ENCODE measurements at places on chromosomes 6 and 20.

GRCh38 chr6:35919085-35919826 is 1.6 kb downstream of the SRPK1 start:
- peak; percentile 20 for DNase-seq

GRCh38 chr6:111572216-111572706 is 33.4 kb downstream of the TRAF3IP2 start:
- no peak for DNase-seq

GRCh38 chr6:29945281-29945820 is 3.0 kb downstream of the HLA-A start:
- no peak for DNase-seq

- no peak for DNase-seq
These were observed 68.9 kb upstream of the SCAF8 start for GRCh38 chr6:154664287-154664686.

GRCh38 chr6:143556529-143556928 is 45.0 kb upstream of the FUCA2 start:
- no peak for DNase-seq

DNA sequence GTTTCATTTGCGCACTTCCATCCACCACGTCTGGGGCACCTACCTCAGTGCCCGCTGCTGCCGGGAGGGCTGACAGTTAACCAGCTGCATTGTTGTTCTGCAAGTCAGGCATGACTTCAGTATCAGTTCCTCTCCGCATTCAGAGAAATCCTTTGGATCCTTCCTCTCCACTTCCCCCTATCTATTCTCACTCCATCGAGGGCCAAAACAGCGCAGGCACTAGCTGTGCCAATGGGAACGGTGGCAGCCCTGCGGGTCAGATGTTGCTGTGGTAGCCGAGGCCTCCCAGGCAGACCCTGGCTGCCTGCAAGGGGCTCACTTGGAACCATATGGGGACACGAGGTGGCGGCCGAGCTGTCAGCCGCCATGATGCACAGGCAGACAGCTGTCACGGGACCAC is 64.2 kb upstream of the INSM1 start:
- DNase-seq = no peak

- no peak for DNase-seq
These were observed 58.3 kb upstream of the GNRH2 start for GRCh38 chr20:2984956-2985661.

DNA sequence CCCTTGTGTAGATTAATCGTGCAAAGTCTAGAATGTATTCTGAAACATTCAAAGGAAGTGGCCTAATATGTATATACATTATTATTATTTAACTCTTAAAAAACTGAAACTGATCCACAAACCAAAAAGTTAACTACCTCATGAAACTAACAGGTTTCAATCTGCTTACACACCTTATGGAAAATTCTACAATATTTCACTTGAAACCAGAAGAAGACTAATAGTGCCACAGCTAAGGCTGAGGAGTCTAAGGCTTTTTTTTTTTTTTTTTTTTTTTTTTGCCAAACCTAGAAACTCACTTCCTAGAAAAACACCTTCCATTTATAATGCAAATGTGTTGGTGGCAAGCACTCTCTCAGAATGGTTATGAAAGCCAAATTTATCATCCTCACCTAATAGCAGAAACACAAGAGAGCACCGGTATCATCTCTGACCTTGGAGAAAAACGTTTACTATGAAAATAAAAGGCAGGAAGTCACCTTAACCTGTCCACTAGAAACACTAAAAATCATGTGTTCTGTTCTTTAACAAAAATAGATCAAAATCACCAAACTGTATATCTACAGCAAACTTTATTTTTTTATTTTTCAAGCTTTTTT is 586.1 kb downstream of the FRK start:
- DNase-seq = peak; percentile 48

- no peak for DNase-seq
These were observed 12.6 kb upstream of the ZFP64 start for GRCh38 chr20:52204136-52204535.

DNA sequence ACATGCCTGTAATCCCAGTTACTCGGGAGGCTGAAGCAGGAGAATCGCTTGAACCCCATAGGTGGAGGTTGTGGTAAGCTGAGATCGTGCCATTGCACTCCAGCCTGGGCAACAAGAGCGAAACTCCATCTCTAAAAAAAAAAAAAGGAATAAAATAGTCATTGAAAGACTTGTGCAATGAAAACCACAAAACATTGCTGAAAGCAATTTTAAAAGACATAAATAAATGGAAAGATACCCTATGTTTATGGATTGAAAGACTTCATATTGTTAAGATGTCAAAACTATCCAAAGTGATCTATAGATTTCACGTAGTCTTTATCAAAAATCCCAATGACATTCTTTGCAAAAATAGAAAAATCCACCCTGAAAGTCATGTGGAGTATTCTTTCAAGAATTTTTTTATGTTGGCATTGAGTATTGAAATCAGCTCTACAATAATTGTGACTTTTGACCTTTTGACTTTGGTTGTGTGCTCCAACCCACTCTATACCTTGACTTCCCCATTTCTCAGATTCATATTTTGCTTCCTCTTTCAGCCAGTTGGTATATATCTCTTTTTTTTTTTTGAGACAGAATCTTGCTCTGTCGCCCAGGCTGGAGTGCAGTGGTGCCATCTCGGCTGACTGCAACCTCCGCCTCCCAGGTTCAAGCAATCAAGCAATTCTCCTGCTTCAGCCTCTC is 45.5 kb upstream of the SLC23A2 start:
- DNase-seq = no peak

- no peak for DNase-seq
These were observed 685.3 kb upstream of the MARCKS start for GRCh38 chr6:113171882-113172281.

GRCh38 chr6:113004054-113004453 is 656.9 kb downstream of the RFPL4B start:
- DNase-seq = no peak

DNA sequence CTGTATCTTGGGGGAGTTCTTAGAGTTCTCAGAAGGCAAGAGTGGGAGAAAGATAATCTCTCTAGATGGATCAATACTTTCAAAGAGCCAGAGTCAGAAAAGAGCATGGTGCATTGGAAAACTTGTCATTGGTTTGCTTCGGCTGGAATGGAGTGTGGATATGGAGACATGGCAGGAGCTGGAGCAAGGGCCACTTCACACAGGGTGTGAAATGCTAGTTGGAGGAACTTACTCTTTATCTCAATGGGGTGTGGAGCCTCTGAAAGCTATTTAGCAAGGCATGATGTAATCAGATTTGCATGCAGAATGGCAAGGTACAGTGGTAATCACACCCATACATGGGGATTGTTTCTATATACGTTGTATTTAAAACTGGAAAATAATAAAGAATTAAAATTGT is 31.5 kb upstream of the PAQR8 start:
- DNase-seq = no peak

GRCh38 chr20:1437235-1437904 is 29.3 kb downstream of the NSFL1C start:
- DNase-seq = peak; percentile 78

DNA sequence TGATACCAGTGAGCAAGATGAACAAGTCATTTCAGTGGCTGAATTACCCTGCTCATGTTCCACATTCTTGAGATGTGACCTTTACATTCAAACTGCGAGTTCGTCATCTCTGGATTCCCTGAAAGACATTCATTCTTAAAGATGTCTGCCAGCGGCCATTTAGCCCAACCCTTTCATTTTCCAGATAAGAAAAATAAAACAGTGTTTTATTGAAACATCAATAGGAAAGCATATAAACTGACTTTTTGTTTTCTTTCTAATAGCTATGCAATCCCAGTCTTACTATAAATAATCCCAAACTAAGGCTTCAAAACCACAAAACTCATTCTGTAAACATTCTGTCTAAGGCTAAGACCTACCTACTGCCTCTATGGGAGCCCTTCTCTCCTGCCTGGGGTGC is 134.0 kb downstream of the SAMD5 start:
- DNase-seq = no peak

DNA sequence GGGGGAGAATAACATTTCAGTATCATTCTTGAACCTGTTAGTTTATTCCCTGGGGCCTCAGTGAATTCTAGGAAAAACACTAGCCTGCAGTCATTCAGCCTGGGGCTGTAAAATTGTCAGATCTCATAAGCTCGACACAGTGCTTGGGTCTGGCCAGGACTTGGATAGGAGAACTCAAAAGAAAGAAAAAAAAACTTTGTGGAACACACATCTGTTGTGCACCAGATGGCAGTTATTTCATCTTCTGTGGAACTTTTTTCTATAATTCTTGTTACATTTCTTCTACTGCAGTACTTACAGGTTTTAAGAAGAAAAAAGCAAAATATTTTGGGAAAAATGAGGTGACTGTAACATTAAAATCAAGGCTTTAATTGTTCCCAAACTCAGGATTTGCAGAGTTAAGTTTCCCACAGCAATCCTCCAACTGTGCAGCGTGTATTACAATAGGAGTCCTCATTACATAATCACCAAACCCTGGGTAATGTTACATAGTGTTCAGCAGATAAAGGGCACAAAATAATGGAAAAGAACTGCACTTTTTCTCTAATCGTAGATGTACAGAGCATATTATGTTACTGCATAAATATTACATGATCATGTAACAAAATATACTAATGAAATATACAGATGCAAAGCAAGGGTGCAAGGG is 531.1 kb upstream of the CITED2 start:
- no peak for DNase-seq

GRCh38 chr6:163352966-163353365 is 61.6 kb upstream of the QKI start:
- no peak for DNase-seq

GRCh38 chr20:23091721-23092383 is 5.7 kb upstream of the CD93 start:
- no peak for DNase-seq

DNA sequence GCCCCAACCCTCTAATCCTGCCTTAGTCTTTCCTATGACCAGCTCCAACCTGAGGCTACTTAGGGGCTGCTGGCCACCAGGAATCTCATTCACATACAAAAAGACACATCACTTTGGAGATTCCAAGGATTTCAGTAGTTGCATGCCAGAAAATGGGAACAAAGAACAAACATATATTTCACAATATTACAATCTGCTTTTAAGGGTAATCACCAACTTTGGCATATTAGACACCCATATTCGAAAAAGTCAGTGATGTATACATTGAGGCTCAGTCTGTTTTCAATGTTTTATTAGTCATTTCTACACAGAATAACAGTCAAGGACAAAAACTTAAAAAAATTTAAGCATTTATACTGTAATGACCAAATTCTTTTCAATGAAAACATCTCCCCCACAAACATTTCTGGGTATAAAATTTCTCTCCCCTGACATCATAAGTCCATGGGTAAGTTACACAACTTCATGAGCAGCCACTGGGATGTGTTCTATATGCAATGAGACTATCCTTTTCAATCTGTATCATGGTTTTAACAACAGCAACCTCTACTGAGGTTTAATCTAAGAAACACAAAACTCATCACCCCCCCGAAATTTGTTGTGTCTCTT is 103.5 kb downstream of the MAP7 start:
- DNase-seq = no peak

All from MM.1S (cell line).